ENCODE measurements at places on chromosomes 3 and 15. TPM values are rescaled to one million over a fixed set of nuclear protein-coding genes. Genes with fewer than 3 reads are reported as not detected.

LRRN1 gene
- 2.2 TPM for total RNA-seq

GRCh38 chr3:101391413-101391950 lies 71.1 kb upstream of the IMPG2 start:
- no peak overlapping the region for H3K27ac ChIP-seq
- H3K4me1 ChIP-seq = no peaks in the 10 kb centered on the region
- no peaks in the 10 kb centered on the region for H3K27me3 ChIP-seq
- DNase-seq = no peak

DNA sequence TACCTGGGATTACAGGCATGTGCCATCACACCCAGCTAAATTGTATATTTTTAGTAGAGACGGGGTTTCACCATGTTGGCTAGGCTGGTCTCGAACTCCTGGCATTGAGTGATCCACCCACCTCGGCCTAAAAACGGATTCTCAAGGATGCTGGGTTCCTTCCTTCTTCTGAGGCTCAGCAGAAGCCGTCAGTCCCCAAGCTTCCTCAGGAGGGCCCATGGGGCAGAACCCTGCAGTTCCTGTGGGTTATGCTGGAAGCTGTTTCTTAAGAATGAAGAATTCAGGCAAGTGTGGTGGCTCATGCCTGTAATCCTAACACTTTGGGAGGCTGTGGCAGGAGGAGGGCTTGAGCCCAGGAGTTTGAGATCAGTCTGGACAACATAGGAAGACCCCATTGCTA lies 29.0 kb upstream of the ZNF710 start:
- no peaks in the 10 kb centered on the region for H3K36me3 ChIP-seq
- DNase-seq = no peak
- H3K4me1 ChIP-seq = no peaks in the 10 kb centered on the region
- peaks cover 2% of the 10 kb centered on the region for H3K27me3 ChIP-seq
- no peak overlapping the region for H3K27ac ChIP-seq
- H3K4me3 ChIP-seq = no peak overlapping the region

GOLGA8R gene
- 8.5 TPM for total RNA-seq

DNA sequence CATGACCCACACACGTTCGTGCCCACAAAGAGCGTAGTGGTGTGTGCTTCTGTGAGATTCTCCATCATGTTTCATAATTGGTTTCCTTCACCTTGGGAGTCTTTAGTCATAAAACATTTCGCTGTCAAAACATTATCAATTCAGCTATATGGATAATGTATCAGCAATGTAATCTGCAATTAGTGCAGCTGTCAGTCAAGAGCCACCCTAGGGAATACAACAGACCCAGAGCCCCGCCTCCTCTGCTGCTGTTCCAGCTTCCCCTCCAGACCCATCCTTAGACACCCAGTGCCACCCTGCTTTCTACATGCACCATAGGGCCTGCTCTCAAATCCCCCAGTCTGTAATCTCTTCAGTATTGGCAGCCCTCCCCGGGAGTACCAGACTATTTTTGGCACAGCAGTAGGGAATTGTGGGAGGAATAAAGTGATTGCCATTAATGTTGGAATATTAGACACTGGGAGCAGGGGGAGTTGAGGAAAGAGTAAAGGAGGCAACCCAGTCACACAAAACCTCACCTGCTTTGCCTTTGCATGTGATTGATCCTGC lies 31.5 kb upstream of the C3orf80 start:
- DNase-seq = no peak
- no peak overlapping the region for H3K4me3 ChIP-seq
- no peaks in the 10 kb centered on the region for H3K4me1 ChIP-seq
- H3K27me3 ChIP-seq = no peaks in the 10 kb centered on the region
- H3K27ac ChIP-seq = no peak overlapping the region

DNA sequence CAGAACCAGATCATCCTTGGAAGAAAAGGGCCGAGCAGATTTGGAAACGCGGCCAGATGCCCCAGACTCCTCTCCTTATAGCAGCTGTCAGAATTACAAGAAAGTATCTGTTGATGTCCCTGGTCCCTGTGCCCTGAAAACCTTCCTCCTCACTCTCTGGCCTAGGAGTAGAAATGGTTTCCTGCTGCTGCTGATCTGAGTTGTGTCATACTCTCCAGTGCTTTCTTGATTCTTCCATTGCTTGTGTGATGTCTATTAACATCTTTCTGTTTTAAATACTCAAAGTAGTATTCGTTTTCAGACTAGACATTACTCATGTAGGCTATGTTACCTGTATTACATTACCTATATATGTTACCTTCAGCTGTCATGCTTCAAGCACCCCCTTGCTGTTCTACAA lies 26.8 kb upstream of the HERC1 start:
- H3K27ac ChIP-seq = no peak overlapping the region
- no peaks in the 10 kb centered on the region for H3K36me3 ChIP-seq
- no peak overlapping the region for H3K4me3 ChIP-seq

ZBBX gene
- not detected for total RNA-seq

MOBP gene
- not detected for total RNA-seq

DNA sequence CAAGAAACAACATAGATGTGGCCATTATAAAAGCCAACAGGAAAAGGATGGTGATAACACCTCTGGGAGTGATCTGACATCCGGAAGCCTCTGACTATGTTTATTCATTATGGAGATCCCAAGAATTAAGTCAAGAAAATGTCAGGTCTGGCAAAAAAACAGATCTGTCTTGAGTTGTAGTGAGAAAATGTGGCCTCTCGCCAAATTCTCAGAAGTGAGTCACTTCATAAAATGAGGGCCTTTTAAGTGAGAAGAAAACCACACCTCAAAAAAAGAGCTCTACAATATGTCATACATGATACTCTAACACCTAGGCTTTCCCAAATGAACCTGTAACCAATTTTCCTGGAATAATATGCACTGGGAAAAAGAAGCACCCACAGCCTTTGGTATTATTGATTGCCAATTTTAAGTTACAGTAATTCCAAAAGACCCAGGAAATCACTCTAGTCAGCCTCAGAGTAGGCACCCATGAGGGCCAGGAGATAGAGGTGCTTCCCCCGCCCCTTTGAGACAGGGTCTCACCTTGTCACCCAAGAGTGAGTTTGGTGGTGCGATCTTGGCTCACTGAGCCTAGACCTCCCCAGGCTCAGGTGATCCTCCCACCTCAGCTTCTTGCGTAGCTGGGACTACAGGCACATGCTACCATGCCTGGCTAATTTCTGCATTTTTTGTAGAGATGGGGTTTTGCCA lies 38.0 kb downstream of the CCR3 start:
- H3K4me3 ChIP-seq = no peak overlapping the region
- no peak for DNase-seq
- H3K27ac ChIP-seq = no peak overlapping the region
- peaks cover 9% of the 10 kb centered on the region for H3K27me3 ChIP-seq
- H3K4me1 ChIP-seq = no peaks in the 10 kb centered on the region

- no peak for DNase-seq
- no peaks in the 10 kb centered on the region for H3K27me3 ChIP-seq
- H3K4me3 ChIP-seq = peak overlapping the region; percentile 48
- peak overlapping the region; percentile 83 for H3K27ac ChIP-seq
Measured at GRCh38 chr3:4533489-4534443, 40.6 kb downstream of the ITPR1 start.

DNA sequence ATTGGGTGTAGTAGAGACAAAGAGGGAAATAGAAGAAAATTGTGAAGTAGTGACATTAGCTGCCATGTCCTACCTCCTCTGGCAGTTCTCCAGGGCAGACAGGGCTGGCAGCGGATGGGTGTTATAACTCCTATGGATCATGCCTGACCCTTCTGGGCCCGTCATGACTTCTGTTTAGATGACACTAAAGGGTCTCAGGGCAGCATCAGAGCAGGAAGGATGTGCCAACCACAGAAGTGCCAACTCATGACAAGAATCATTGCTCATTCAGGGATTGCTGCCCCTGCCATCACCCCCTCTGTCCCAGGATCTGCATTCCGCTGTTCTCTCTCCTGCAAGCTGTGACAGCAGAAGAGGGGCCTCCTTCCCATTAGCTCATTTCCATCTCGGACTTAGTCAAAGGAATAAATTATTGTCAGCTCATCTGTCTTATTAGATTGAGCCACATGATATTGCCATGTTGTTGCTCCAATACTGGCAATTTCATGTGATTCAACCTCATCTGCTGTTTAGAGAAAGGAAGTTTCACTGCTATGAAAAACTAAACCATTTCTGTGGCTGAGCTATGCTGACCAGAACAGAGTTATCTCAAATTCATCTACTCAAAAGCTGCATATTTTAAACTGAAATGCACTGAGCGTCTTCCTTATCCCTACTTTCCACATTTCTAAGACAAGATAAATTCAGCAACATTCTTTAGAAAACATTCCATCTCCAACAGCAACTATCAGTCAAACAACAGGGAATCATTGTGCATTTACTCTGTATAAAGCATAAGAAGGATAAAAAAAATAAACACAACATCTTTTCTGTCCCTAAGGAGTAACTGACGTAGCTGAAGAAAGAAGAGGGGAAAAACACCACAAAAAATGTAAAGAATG lies 271.6 kb downstream of the FHIT start:
- H3K27ac ChIP-seq = peak overlapping the region; percentile 77
- no peaks in the 10 kb centered on the region for H3K27me3 ChIP-seq
- no peaks in the 10 kb centered on the region for H3K36me3 ChIP-seq
- no peak for DNase-seq
- H3K4me1 ChIP-seq = peaks cover 21% of the 10 kb centered on the region

- H3K4me3 ChIP-seq = peak overlapping the region; percentile 45
- DNase-seq = no peak
- H3K4me1 ChIP-seq = peaks cover 27% of the 10 kb centered on the region
Measured at GRCh38 chr15:39828374-39828931, 45.8 kb upstream of the FSIP1 start.

GRCh38 chr3:137032465-137033120 lies 74.8 kb downstream of the IL20RB start:
- peak overlapping the region; percentile 74 for H3K4me3 ChIP-seq
- peaks cover 9% of the 10 kb centered on the region for H3K4me1 ChIP-seq
- no peaks in the 10 kb centered on the region for H3K36me3 ChIP-seq
- DNase-seq = no peak
- no peak overlapping the region for H3K27ac ChIP-seq

DNA sequence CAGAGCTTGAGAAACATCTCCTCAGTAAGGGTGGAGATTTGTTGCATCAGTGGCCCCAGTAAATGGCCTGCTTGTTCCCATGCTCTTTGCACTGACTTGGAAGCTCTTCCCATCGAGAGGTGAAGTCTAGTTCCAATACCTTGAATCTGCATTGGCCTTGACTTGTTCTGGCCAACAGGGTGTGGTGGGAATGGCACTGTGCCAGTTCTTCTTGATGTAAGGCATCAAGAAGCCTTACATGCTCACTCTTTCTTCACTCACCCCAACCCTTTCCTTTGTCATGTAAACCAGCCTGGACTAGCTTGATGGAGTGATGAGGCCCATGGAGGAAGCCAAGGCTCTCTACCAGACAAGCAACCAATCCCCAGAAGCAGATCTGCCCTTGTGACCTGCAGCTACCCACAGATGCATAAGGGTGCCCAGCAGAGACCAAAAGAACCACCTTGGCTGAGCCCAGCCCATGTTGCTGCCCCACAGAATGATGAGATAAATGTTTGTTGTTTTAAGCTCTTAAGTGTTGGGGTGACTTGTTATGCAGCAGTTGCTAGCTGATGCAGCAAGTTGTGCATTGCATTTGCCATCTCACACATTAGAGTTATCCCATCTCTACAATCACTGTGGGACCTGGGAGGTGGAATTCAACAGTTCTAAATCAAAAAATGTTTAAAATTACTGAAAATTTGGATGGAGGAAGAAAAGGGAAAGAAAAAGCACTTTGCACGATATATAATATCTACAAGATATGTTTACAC lies 11.1 kb upstream of the MGLL start:
- DNase-seq = no peak
- H3K4me3 ChIP-seq = no peak overlapping the region
- peaks cover 12% of the 10 kb centered on the region for H3K36me3 ChIP-seq
- no peaks in the 10 kb centered on the region for H3K27me3 ChIP-seq
- H3K4me1 ChIP-seq = no peaks in the 10 kb centered on the region
